ENCODE measurements at places on chromosomes 16 and 17. TPM values are rescaled to one million over a fixed set of nuclear protein-coding genes. Genes with fewer than 3 reads are reported as not detected.

Gene ACAP1
- total RNA-seq, result 405 TPM

Gene MPP3
- total RNA-seq, result 0.41 TPM

Gene GAN
- total RNA-seq, result 14.5 TPM

DNA sequence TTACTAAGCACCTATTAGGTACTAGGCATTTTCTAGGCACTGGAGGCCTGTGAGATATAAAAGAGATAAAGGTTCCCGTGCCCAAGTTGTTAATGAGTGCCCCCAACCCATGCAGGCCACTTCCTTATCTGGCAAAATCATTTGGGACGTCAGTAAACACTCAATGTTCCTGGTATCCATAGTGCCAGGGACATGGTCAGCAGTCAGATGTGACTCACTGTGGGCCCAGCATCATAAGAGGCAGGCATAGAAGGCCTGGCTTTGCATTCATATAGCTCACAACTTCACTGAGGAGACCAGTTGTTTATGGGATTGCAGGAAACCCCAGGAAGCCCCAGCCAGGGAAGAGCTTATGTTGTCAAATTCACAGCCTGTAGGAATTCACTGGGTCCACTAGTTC, 81.1 kb downstream of the MRC2 start:
- DNase-seq, result no peak

GRCh38 chr16:71448274-71448866, 6.5 kb upstream of the TLE7 start:
- no peak for DNase-seq
